Activated T-cell treated with anti-CD3 and anti-CD28 coated beads for 1 hour (primary cell): ENCODE measurements at places on chromosomes 11 and 22.

- DNase-seq = no peak
Measured at GRCh38 chr11:111272420-111272819, 25.9 kb upstream of the POU2AF3 start.

DNA sequence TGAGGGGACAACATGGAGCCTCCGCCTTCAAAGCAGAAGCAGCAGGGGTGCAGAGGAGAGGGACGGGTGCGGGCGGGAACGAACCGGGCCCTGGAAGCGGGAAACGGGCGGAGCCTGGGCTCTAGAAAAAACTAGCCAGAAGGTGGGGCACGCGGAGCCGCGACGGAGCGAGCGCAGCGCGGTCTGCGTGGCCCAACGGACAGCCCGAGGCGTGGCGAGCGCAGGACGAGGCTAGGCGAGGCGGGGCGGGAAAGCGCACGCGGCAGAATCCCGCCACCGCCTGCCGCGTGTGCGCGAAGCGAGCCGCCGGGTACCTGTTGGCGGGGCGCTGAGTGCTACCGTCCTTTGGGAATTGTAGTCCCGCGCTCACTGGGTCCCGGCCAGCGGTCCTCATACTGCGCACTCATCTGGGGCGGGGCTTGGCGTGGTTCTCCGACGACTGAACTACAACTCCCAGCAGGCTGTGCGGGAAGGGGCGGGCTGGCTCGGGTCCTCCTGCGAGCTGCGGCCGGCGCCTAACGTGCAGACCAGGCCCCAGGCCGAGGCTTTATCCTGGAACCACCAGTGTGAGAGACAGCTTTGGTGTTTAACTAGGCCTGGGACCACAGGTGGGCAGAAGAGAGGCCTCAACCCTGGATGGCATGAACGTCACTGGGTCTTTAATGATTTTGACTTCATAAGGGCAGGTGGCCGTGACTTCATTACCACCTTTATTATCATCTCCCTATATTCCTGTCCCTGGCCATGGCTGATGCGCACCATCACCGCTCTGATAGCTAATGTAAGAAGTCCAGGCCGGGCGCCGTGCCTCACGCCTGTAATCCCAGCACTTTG, at the start of gene ATL3:
ATL3 (minus strand) TSS at position 55 of the 834 bp plus-strand sequence; CDS start at position 14, 41 bp downstream.
- DNase-seq = peak; percentile 95

GRCh38 chr11:57480409-57481137, 20.2 kb downstream of the RTN4RL2 start:
- peak; percentile 52 for DNase-seq

GRCh38 chr11:1843098-1843473, 4.3 kb downstream of the TNNI2 start:
- DNase-seq = no peak

DNA sequence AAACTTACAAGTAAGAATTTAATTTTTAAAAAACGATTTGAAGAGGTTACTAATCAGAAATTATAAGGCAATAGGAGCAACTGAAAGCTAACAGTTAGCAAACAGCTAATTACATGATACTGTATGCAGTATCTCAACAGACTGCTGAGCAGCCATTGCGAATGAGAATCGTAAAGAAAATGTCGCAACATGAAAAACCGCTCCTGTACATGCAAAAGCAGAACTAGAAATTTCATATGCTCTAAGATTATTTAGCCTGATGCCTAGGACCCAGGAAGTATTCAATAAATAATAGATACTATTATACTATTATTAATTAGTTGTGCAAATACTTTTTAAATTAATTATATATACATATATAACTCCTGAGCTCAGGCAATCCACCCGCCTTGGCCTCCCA, 48.7 kb upstream of the EP300 start:
- DNase-seq = no peak

DNA sequence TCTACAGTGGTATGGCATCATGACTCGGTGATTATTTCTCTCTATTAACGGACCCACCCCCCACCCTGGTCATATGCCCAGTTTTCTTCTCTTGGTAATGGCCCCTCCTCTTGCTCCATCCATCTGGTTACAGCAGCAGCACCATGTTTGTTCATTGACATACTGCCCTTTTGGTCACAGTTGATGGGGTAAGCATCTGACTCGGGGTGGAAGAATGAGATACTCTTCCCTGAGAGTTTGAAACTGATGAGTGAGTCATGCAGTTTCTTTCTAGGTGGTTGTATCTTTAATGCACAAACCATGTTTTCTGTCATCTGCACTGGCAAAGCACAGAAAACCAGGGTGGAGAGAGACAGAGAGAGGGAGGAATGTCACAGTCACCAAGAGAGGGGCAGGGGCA, 126.0 kb downstream of the SYN3 start:
- DNase-seq = no peak

DNA sequence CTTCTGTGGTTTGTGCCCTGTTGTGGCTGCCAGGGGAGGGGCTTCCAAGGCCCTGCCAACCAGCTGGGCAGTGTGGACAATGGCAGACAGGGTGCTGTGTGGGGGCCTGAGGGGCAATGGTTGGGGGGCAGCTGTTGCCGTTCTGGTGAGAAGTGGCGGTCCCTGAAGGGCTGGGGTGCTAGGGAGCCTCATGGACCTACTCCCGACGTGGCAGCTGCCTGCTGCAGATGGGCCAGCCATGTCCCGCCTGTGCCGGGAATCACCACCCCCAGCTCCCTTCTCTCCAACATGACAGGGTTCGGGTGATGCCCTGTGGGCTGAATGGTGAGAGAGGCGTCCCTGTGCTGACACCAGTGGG, 74.2 kb downstream of the KCNQ1 start:
- DNase-seq = no peak

- no peak for DNase-seq
Measured at GRCh38 chr11:12902791-12903486, 106.2 kb upstream of the RASSF10 start.

- DNase-seq = no peak
Measured at GRCh38 chr22:24105013-24105360, 76.3 kb upstream of the SUSD2 start.

GRCh38 chr11:134988495-134988894, 576.5 kb upstream of the B3GAT1 start:
- DNase-seq = no peak

DNA sequence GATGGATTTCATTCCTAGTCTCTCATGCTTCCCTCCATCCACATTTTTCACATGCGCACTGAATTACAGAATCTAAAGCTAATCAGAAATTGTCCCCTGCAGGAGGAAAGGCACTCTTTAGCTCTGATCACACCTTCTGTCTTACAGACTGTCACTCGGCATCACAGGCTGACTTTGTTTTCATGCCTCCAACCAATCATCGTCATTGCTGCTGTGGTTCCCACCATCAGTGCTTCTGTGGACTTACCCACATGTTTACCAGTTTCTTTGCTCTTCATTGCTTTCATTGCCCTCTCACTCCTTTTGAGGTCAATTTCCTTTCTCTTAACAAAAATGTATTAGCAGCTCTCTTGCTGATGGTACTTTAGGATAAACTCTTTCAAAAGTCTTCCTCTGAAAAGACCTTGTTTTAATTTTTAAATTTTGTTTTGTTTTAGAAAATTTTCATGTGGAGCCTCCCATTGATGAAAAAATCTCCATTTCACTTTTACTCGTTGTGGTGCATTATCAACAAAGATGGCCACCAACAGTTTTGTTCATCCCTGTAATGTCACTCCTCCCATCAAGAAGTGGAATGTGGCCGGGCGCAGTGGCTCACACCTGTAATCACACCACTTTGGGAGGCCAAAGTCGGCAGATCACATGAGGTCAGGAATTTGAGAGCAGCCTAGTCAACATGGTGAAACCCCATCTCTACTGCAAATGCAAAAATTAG, 20.2 kb upstream of the TREH start:
- DNase-seq = peak; percentile 39

- no peak for DNase-seq
Measured at GRCh38 chr11:122869622-122870021, 12.9 kb upstream of the JHY start.

- DNase-seq = no peak
Measured at GRCh38 chr11:45324459-45324858, 38.3 kb upstream of the SYT13 start.

DNA sequence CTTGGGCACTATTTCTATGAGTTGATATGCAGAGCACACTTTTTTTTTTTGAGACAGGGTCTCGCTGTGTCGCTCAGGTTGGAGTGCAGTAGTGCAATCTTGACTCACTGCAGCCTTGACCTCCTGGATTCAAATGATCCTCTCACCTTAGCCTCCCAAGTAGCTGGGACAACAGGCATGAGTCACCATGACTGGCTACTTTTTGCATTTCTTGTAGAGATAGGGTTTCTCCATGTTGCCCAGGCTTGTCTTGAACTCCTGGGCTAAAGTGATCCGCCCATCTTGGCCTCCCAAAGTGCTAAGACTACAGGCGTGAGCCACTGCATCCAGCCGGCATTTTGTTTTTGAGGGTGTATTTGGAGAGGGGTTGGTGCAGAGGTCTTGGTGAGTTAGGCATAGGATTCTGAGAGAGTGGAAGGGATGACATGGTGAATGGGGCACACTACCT, 29.9 kb upstream of the MTCH2 start:
- DNase-seq = no peak

- DNase-seq = peak; percentile 35
Measured at GRCh38 chr22:20117633-20118299, 740 bp upstream of the TRMT2A start.

GRCh38 chr22:45867906-45868555, 108.9 kb downstream of the WNT7B start:
- no peak for DNase-seq

DNA sequence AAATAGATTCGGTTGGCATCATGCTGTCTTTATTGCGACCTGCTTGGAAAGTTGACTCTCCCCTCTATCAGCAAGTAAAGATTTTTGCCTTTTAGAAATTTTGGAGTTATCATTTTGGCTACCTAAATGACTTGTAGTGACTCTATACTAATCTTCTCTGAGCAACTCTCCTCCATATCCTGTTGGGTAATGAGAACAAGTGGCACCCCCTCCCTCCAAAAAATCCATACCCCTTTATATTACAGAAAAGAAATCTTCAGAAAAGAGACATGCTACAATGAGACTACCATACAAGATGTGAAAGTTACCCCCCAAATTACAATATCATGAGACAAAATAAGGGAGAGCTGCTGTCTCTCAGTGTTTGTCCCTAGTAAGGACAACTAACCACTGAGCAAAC, 1.2 kb downstream of the JAML start:
- DNase-seq = no peak

GRCh38 chr11:6077723-6078122, 29.8 kb upstream of the OR56B4 start:
- DNase-seq = no peak

- DNase-seq = no peak
Measured at GRCh38 chr11:119774172-119774763, 45.3 kb upstream of the NECTIN1 start.

DNA sequence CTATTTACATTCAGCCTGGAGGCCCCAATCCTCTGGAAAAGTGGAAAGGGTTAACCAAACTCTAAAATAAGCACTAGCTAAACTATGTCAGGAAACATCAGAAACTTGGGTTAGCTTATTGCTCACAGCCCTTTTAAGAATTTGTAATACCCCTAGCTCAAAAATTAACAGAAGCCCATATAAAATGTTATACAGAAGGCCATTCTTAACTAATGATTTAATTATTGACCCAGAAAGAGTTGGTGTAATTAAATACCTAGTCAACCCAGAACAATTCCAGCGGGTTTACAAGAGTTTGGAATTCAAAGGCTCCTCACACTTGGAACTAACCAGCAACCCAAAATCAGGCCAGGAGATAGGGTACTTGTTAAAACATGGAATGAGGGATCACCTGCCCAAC, 88.8 kb downstream of the PIWIL4 start:
- no peak for DNase-seq

DNA sequence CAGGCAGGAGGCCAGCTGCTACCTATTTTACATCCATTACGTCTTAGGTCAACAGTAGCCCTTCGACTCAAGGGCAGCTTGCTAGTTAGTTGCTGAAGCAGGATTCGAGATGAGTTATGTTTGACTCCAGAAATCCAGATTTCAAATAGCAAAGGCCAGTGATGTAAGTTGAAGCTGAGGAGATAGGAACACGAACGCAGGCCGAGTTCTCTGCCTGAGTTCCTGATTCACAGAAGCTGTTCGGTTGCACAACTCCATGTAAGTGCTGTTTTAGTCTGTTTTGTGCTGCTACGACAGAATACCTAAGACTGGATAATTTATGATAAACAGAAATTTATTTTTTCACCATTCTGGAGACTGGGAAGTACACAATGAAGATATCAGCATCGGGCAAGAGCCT, 111.2 kb downstream of the SLC1A2 start:
- DNase-seq = no peak

- DNase-seq = no peak
Measured at GRCh38 chr11:74438681-74439080, 28.7 kb downstream of the KCNE3 start.

- no peak for DNase-seq
Measured at GRCh38 chr11:64916040-64916774, 802 bp downstream of the ATG2A start.

DNA sequence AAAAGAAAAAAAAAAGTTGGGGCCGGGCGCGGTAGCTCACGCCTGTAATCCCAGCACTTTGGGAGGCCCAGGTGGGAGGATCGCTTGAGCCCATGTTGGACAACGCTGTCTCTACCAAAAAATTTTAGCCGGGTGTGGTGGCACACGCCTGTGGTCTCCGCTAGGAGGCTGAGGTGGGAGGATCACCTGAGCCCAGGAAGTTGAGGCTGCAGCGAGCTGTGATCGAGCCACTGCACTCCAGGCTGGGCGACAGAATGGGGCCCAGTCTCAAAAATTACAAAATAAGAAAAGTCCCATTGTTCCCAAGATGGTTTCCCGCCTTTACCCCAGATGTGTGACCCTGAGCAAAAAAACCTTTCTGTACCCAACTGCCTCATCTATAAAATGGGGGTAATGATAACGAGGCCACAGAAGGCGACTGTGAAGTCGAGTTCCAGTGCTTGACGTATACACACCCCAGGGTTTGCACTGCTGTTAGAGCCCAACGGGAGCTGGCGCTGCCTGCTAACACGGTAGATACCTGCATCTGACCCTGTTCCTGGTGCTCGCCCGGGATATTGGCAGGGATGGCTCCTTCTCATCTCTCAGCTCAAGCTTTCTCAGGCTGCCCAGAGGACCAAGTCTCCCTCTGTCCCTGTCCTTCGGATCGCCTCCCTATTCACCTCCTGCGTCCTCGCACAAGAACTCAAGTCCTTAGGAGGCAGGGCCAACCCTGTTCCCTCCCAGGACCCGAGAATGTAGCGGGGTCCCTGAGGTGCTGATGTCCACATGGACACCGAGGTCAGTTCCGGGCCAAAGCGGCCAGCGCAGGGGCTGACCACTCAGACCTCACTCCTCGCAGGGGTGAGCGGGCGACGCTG, 1.1 kb upstream of the RPLP2 start:
- no peak for DNase-seq

- no peak for DNase-seq
Measured at GRCh38 chr11:14225666-14226065, 133.3 kb downstream of the RRAS2 start.

DNA sequence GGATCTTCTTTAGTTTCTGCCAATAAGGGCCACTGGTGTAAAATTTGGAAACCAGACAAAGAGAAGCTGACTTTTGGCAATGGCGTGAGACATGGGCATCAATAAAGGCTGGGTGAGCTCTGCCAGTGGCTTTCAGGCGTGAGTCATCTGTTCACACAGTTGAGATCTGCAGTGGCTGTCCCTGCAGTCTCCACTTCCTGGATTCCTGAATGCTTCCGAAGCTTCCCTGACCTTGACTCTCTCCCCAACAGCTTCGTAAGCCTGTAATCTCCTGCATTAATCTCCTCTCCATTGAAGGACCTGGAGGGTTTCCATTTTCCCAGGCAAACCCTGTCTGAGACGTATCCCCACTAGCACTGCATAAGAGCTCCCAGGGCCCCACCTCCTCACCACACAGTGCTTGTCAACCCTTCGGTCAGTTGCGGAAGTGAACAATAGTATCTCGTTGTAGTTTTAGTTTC, 574.7 kb downstream of the TBC1D22A start:
- no peak for DNase-seq

GRCh38 chr11:9838961-9839360, 175.1 kb downstream of the SWAP70 start:
- DNase-seq = no peak
